ENCODE measurements at places on chromosomes 2 and 18.

GRCh38 chr2:39506215-39506614, 69.1 kb upstream of the MAP4K3 start:
- no peak for DNase-seq

DNA sequence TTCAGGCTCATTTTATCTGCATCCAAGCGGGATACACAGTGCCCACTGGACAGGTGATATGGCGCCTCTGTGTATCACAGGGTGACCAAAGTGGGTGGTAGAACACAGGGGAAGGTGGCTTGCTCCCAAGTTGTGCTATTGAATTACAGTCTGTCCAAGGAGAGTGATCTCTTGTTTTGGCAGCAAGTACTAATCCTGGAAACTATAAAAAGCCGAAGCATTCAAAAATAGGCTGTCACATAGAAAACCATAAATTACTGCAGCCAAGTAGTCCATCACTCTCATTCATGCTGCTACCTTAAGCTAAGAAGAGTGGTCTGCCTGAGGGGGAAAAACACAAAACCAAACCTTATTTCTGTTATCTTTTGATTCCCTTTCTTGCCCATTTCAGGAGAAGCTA, 237.1 kb upstream of the POU3F3 start:
- no peak for DNase-seq

DNA sequence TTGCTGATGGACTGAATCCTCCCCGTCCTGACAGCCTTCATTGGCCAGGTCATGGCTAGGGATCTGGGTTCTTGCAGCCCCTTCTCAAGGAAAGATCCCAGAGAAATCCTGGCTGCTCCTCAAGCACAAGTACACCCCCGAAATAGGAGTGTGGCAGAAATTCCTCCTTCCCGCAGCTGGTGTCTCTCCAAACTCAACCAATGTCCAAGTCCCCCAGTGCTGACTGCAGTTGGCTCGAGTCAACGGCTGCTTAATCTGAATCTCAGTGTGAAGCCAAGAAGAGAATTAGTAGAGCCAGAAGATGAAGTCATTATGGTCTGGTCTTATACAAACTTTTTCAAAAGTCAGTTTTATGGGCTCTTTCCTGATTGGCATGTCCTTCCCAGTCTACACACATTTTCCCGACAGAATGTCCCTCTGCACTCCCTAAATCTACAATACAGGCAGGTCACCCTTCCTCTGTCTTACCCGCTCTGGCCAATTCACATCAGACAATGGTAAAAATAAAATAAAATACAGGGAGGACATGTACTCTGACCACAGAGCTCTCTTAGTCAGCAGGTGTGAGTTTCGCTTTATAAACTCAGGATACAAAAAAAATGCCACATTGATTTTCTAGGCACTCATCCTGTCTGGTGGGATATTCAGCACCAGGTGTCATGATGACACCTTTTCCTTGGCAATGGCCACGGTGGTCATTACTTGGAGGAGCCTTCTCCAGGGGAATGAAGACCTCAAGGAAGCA, 76.9 kb upstream of the PAPOLG start:
- DNase-seq: no peak

GRCh38 chr2:71130905-71131244, 441 bp downstream of the MPHOSPH10 start:
- no peak for DNase-seq

DNA sequence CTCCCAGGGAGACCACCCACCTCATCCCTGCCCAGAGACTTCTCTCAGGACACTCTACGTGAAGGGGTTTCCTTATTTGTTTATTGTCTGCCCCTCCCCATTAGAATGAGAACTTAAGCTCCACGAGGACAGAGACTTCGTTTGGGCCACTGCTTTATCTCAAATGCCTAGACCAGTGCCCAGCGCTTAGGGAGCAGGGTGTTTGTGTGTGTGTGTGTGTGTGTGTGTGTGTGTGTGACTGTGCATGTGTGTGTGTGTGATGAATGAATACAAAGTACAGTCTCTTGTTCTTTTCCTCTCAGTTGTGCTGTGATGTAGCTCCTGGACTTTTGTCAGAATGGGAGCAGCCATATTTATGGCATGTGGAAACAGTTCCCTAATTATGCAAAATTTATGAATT, 34.4 kb upstream of the CABYR start:
- no peak for DNase-seq

GRCh38 chr2:127173057-127173456, 47.0 kb downstream of the CYP27C1 start:
- no peak for DNase-seq

GRCh38 chr18:78542204-78542603, 437.4 kb upstream of the SALL3 start:
- DNase-seq: no peak

DNA sequence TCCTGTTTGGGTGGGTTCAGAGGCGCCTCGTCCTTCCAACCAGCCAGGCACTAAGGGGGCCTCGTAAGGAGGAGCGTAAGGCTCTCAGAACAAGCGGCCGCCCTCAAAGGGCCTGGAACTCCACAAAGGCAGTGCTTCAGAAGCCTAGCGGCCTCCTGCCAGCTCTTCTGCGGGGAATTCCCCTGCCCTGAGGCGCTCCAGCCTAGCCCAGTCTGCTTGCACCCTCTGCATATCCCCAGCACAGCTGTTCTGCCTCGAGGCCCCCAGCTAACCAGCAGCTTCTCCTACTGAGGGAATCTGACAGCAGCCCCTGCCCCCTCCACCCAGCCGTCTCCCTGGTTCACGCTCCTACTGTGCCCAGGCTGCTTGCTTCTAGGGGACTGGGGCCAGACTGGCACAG, 265.9 kb downstream of the TFCP2L1 start:
- DNase-seq: no peak

DNA sequence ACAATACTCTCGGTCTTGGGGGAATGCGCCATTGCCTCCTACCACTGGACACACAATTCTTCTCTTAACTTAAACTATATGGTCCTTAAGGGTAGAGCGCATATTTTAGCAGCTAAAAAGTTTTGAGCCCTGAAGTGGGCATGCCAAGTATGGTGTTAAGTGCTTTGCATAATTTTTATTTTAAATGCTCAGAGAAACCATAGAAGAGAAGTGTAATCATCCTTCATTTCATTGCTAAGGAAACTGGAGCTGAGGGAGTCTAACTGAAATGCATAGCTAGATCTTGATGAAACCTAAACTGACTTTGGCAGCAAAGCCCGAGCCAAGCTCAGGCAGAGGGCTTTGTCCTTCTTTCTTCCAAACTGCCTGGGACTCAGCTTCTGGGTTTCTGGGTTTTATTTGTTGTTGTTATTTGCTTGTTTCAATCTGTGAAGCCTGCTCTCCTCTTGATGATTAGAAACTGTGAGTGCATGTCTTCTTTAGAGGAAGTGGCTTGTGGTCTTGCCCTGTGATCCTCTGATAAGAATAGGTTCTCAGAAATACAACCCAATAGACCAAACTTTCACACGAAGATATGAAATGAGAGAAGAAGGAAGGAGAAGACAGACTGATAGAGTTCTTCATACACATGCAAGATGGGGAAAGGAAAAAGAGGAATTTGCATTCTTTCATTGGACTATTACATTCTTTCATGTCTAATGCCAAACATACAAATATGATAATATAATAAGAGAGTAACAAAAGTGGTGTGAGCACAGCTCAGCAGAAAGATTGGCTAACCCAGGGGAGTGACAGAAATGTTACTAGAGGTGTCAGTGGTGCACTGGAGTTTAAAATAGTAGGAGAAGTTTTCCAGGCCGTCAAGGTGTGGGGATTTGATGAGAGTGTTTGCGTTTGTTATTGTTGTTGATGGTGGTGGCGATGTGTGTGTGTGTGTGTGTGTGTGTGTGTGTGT, 7.5 kb upstream of the RNF144A start:
- DNase-seq: no peak

DNA sequence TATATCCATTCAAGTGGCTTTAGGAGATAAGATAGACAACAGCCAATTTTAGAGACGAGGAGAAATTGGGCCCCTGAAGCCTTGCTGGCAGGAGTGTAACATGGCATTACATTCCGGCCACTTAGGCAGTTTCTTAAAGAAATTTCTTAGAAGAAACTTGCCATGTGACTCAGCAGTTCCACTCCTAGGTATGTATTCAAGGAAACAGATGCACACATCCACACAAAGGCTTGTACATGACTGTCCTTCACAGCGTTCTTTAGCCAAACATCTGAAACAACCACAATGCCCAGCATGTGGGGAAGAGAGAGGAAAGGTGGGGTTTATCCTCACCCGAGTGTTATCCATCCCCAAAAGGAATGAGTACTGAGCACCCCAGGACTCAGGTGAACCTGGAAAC, 107.1 kb downstream of the NFATC1 start:
- DNase-seq: no peak

GRCh38 chr2:239344857-239345216, 56.0 kb downstream of the HDAC4 start:
- DNase-seq: no peak

Measured in stimulated activated CD4-positive, alpha-beta T cell treated with anti-CD3 and anti-CD28 coated beads, Interleukin-4, amount 100 ng/mL, for 48 hours (primary cell).